ENCODE measurements at places on chromosomes 5 and 9. TPM values are rescaled to one million over a fixed set of nuclear protein-coding genes. Genes with fewer than 3 reads are reported as not detected.

DNA sequence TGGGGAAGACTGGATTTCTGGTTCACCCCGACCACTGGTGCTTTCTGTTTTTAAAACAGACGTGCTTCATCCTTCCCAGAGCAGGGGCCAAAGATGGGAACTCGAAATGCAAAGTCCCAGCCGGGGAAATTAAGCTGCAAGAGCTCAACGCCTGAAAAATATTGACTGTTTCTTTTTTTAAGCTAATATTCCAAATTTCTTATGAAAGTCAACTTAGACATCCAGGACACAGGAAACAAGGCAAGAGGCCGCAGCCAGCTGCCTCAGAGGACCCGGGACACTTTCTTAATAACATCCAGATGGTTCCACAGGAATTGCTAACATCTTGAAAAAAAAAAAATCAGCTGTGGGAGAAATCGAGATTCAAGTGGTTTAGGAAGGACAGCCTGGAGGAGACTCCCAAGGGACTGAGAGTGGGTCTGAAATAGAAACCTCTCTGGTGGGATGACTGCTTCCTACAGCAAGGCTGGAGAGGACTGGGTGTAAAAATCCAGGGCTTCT is 144.9 kb downstream of the FGF1 start:
- no peak for DNase-seq

The RNF183 gene
- total RNA-seq, result 0.38 TPM

GRCh38 chr5:20023686-20024180 is 35.7 kb upstream of the CDH18 start:
- DNase-seq, result no peak

DNA sequence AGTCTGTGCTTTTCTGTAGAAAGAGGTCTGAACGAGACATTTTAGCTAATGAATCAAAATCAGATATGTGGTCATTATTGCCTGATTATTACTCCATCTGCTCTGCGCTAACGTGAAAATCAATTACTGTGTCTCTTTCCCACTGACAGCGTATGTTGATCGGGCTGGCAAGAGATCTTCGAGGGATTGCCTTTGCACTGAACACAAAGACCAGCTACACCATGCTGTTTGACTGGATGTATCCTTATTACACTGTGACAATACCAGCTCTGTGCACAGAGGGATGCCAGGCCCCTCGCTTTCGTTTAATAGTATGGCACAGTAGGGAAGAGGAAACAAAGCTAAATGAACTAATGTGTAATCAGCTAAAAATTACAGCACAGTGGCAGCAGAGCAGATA is 103.7 kb upstream of the TLX3 start:
- no peak for DNase-seq

- peak; percentile 83 for DNase-seq
Measured at GRCh38 chr5:137282216-137282615, 216.9 kb downstream of the SPOCK1 start.

The BRINP1 gene
- total RNA-seq, result 0.13 TPM

DNA sequence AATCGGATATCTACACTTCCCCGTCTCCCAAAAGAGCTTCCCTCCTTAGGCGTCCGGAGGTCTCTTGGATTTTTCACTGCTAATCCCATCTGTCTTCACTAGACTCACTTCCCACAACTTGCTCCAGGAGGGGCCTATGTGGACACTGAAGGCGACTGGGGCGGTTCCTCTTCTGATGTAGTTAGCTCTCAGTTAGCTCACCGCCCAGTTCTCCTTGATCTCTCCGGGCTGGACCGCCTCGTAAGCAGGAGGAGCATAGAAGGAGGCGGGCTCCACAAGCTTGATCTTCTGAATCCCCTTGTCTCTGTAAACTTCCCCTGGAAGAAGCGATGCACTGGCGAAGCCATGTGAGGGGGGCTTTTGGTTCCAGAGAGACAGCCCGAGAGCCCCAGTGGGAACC is 112.0 kb upstream of the SELENOP start:
- no peak for DNase-seq

DNA sequence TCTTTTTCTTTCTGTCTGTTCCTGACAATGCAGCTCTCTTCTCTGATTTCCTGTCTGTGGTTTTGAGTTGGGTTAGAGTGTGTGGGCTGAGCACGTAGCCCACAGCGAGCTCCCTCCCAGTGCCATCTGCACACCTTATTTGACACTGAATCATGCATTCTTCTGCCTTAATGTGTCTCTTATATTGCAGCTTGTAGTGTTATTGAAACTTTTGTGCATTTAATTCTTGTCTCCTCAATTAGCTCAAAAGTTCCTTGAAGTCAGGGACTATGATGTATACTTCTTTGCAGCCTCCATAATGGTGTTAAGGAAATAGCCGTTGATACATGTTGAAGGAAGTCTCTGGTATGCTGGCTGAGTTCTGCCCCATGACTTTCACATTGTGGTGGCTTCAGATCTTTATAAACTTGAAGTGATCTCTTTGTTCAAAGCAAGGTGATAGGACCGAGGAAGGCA is 576.2 kb upstream of the CLINT1 start:
- peak; percentile 59 for DNase-seq

DNA sequence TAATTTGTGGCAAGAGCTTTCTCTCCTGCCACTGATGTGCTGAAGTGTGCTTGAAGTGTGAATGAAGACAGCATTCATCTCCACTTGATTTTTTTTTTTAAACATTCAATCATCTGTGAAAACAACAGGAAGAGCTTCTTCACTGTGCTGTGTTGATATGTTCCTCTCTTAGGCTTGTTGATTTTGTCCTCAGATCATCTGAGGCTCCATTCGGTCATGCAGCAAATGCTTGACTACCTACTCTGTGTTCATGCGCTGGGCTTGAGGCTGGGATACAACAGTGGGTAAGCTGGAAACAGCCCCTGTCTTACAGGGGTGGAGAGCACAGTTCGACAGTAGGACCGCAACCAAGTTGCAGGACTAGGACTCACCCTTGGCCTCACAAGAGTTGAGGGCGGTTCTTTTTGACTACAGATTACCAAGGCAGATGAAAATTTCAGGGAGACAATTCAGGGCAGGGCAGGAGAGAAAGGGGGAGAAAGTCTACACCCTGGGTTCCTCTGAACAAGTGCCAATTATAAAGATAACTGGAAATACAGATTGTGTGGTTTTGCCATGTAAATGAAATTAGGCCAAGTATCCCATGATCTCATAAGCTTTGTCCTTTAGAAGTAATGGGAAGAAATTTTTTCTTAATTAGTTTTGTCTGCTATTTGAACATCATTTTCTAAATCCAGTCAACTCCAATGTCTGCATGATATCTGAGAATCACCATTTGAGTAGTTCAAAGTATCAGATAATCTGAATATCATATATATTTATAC is 31.0 kb upstream of the F2R start:
- no peak for DNase-seq

The PCDHGA11 gene
- 3.2 TPM for total RNA-seq

GRCh38 chr9:121718084-121718483 is 66.7 kb downstream of the DAB2IP start:
- peak; percentile 52 for DNase-seq

DNA sequence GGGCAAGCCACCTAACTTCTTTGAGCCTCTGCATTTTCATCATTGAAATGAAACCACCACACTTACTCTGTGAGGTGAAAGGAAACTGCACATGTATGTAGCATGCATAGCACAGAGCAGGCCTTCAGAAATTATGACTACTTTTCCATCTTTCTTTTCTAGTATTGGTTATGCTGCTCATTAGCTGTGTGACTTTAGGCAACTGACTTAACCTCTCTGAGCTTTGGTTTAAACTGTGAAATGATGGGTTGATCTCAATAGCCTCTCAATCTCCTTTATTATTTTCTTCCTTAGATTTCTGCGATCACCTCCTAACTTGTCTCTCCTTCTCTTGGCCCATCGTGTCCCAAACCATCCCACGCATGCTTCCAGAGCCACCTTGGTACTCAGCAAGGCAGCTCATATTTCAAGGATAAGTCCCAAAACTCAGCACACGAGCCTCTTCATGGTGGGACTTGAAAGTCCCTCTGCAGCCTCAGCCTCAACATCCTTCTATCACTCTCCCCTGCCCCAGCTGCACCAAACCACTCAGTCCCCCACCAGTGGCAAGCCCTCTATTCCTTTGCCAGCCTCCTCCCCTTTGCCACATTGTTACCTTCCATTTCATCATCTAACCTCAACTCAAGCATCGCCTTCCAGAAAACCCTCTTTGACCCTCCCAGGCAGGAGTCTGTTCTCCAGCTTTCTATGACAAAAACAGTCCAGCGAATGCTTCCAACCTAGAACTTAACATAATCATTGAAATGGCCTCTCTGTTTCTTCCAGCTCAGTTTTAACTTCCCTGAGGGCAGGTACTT is 60.3 kb upstream of the DNAH5 start:
- no peak for DNase-seq

- DNase-seq, result no peak
Measured at GRCh38 chr5:150167512-150167850, 903 bp downstream of the CDX1 start.

The LCN9 gene
- not detected for total RNA-seq

The RGMB gene
- 6.8 TPM for total RNA-seq

The NMUR2 gene
- not detected for total RNA-seq

- DNase-seq, result no peak
Measured at GRCh38 chr9:130467316-130467715, 22.6 kb downstream of the ASS1 start.

The ARPC5L gene
- 49.2 TPM for total RNA-seq

DNA sequence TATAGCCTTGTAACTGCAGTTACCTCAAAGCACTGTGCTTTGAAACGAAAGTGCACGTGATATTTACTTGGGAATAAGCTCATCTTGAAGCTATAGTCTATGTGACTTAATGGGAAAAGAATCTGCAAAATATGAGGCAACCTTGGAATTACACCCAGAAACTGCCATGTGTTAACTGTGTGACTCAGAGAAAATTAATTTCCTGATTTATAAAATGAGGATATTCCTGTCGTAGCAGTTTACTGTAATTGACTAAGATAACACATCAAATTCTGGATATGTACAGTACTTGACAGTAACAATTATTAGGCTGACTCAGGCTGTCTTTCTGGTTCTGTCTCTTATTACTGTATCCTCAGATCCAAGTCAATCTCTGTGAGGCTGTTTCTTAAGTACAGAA is 1079.9 kb upstream of the ACO1 start:
- DNase-seq, result peak; percentile 99

The ADCY2 gene
- total RNA-seq, result not detected

The EGFLAM gene
- total RNA-seq, result 0.13 TPM

GRCh38 chr5:130017173-130017572 is 112.9 kb downstream of the CHSY3 start:
- no peak for DNase-seq

Measured in bronchial epithelial cell (primary cell).